ENCODE measurements at places on chromosomes 1 and 21.

DNA sequence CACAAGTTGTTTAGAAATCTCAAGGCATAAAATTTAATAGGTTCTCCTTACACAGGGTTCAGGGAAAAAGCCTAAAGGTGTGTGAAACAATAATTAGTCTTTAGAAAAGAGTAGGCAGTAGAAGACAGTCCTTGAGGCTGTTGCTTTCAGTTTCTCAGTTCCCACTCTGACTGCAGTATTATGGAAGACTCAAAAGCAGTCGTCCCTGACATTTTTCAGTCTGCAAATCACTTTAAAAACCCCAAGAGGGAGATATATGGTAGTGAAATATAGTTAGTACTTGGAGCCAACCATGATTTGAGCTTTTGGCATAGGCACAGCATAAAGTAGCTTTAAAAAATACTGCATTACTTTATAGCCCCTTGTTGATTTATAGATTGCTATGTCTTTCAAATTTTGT lies 299.7 kb downstream of the OLFM3 start:
- H3K36me3 ChIP-seq, result no peaks in the 10 kb centered on the region
- DNase-seq, result no peak
- no peak overlapping the region for H3K4me3 ChIP-seq
- H3K4me1 ChIP-seq, result no peaks in the 10 kb centered on the region
- no peaks in the 10 kb centered on the region for H3K27me3 ChIP-seq

- H3K4me3 ChIP-seq, result no peak overlapping the region
Observed at GRCh38 chr1:66380452-66381212, 153.3 kb upstream of the SGIP1 start.

DNA sequence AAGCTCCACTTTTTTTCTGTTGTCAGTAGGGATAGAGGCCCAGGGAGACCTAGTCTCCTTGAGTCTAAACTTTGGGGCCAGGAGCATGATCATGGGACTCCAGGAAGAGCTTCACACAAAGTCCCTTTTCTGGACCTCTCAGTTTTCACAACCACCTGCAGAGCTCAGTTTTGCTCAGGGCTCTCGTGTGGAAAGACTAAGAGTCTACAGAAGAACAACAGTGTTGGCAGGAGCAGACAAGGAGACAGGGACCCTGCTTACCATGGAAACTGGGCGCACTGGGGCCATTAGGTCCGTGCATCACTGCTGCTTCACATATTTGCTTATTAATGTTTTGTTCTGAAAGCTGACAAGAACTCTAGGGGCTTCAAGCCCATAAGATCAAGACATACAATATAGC lies 63.9 kb upstream of the HSD17B7 start:
- no peak overlapping the region for H3K27ac ChIP-seq
- no peaks in the 10 kb centered on the region for H3K36me3 ChIP-seq
- H3K27me3 ChIP-seq, result no peaks in the 10 kb centered on the region
- DNase-seq, result no peak
- H3K4me1 ChIP-seq, result peaks cover 5% of the 10 kb centered on the region
- no peak overlapping the region for H3K4me3 ChIP-seq

DNA sequence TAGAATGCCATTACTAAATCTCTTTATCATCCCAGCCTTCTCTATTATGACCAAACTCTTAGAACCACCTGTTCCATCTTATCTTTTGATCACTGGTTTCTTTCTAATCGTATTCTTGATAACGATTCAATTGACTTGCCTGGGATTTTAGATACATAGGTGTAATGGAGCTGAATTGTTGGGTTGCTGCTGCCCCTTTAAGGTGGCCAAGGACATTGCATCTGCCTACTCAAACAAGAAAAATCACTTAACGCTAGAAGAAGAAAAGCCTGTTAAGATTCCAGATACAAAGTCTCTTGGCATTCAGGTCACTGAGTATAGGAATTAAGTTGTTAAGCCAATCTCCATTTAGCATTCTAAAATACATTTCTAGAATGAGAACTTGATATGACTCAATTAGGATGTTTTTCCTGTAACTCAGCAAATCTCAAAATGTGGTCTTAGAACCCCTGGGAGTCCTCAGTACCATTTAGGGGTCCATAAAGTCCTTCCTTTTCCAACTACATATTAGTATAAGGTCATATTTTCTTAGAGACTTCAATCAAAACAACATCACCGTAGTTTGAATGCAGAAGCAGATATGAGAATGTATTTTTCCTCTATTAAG lies 12.4 kb downstream of the NEXN start:
- DNase-seq, result peak; percentile 23
- no peak overlapping the region for H3K4me3 ChIP-seq
- H3K27ac ChIP-seq, result no peak overlapping the region
- H3K36me3 ChIP-seq, result no peaks in the 10 kb centered on the region

Measured in colonic mucosa (tissue), 4 donors.